NCI-H2081 treated with DMSO at 0.1 percent for 48 hours (cell line): ENCODE measurements at places on chromosomes 4 and X.
A peak's percentile ranks its signal among the peaks of the same experiment; 100 is the strongest.

GRCh38 chrX:53481816-53482465 is 47.8 kb upstream of the HSD17B10 start:
- peak; percentile 14 for DNase-seq

DNA sequence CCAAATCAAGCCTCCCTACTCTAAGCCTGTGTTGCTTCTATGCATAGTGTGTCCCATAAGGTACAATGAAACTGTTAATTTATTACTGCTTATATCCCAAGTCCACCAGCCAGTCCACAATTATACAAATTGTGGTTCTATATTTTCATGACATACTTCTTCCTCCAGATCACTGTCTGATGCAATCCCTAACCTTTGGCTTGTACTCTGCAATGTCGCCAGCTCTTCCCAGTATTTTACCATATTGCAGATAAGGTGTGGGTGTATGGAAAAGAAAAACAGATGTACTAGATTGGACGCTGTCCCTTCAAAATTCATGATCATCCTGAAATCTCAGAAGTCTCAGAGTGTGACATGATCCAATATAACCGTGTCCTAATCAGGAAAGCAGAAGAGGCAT is 286.2 kb downstream of the GASK1B start:
- DNase-seq = no peak

DNA sequence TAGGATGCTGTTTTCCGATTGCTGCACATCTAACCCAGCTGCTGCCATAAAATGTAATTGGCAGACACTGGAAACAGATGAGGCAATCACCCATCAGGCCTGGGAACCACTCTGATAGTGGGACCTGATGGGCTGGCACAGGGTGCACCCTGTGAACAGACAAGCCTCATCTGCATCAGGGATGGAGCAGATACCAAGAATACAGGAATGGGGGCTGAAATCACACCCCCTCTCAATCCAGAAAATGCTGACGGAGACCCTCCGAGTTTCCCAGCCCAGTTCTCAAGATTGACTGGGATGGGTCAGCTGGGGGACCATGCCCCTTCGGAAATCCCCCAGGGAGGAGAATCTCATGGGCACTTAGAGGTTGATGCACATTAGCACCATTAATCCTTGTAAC is 28.8 kb upstream of the PPP2R2C start:
- DNase-seq = no peak

- no peak for DNase-seq
Observed at GRCh38 chr4:147940171-147940570, 208.3 kb downstream of the ARHGAP10 start.

DNA sequence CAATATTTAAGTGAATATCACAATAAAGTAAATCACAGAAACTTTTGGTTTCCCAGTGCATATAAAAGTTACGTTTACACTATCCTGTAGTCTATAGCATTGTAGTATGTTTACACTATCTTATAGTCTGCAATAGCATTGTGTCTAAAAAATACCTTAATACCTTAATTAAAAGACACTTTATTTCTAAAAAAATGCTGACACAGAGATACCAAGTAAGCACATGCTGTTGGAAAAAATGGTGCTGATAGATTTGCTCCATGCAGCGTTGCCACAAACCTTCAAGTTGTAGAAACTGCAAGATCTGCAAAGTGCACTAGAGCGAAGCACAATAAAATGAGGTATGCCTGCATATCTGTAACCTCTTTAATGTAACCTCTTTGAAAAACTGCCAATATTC is 847.3 kb downstream of the GLUD2 start:
- DNase-seq = no peak

- DNase-seq = no peak
Observed at GRCh38 chr4:77157859-77158486, 966 bp downstream of the CCNG2 start.

DNA sequence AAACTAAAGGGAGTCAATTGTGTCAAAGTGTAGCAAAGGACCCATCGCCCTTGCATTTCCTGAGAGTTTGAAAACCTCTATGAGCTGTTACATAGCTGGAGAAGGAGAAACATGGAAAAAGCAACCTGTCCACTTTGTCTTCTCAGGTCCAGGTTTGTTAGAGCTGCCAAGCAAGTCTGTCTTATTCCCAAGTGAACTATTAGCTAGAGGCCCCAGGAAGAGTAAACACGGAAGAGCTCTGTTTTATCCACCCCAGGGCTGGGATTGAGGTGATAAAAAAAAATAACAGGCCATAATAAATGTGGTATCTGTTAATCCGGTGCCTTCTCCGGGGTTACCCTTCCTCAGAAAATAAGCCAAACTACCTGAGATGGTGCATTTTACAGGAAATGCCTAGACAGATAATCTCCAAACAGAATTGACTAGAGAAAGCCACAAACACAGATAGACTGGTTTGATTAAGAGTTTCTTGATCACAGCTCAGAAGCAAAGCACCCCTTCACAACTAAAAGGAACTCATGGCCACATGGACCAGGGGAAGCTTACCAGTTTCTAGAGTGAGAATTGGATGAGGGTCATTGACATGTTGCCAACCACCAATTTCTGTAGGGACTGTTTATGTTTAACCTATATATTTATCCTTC is 35.9 kb upstream of the RELL1 start:
- DNase-seq = no peak

GRCh38 chr4:121582296-121582695 is 114.5 kb downstream of the ANXA5 start:
- DNase-seq = no peak

DNA sequence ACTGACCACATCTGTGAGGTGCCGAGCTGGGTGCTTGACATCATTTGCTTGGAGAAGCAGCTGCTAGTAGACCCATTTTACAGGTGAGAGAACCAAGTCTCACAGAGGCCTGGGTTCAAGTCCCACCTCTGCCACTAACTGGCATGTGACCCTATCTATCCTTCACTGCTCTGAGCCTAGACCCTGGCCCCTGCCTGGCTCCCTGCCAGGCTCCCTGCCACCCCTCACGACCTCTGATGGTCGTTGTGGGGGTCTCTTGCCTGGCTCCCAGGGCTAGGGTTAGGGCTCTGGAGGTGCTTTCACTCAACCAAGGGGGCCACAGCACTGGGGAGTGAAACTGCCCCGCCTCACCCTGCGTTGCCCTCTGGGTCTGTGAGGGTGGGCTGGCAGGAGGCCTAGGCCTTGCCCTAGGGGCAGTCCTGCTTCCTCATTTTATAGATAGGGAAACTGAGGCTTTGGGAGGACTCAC is 7.2 kb upstream of the ADD1 start:
- no peak for DNase-seq

- DNase-seq = no peak
Observed at GRCh38 chr4:143382596-143382995, 45.9 kb downstream of the GAB1 start.

GRCh38 chr4:126123611-126124325 is 809.0 kb downstream of the FAT4 start:
- DNase-seq = no peak

- DNase-seq = no peak
Observed at GRCh38 chrX:19532709-19533108, 17.4 kb upstream of the MAP3K15 start.

DNA sequence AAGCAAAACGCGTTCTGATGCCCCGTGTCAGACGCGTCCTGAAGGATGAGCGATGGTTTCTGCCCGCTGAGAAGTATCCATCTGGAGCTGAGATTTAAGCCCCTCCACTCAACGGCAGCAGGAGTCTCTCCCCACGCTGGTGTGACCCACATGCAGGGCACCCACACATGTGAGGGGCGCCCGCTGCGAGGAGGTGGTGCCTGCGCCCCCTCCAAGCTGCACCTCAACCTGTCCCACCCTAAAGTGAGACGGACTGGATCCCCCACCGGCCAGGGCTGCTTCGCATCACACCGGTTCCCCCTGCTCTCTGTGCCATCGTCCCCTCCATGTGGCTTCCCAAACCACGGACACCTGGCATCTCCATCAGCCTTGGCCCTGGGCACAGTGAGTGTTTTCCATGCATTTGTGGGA is 4.5 kb upstream of the PDE6B start:
- no peak for DNase-seq

DNA sequence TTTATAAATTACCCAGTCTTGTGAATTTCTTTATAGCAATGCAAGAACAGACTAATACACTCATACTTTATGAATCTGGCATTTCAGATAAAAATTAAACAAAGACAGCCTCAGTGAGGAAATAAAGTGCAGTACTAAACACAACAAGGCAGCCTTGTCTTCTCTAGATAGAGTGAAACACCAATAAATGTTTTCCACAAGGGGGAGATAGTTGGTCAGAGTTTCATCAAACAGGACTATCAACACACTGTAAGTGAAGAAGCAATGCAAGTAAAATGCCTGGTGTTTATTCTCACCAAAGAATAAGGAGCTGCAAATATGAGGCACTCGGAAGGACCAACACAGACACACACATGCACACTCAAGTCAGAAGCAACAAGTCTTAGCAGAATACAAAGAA is 62.8 kb downstream of the FAM9B start:
- peak; percentile 1 for DNase-seq

DNA sequence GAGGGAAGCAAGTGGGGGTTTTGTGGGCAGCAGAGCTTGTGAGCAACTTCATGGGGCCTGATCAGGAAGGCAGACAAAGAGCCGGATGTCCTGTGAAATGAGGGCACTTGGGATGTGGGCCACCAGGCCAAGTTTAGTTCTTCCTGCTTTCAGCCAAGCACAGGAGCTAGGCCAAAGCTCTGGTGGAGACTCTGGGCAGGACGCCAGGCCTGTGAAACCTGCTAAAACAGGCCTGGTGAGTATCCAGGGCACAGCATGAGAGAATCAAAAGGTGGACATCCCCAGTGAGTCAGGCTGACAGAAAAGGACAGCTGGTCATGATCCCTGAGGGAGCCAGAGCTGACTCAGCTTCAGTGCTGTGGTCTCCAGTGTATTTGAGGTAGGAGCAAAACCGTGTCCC is 95.7 kb downstream of the NPNT start:
- no peak for DNase-seq

GRCh38 chr4:1900087-1900433 is 28.9 kb downstream of the NSD2 start:
- no peak for DNase-seq

DNA sequence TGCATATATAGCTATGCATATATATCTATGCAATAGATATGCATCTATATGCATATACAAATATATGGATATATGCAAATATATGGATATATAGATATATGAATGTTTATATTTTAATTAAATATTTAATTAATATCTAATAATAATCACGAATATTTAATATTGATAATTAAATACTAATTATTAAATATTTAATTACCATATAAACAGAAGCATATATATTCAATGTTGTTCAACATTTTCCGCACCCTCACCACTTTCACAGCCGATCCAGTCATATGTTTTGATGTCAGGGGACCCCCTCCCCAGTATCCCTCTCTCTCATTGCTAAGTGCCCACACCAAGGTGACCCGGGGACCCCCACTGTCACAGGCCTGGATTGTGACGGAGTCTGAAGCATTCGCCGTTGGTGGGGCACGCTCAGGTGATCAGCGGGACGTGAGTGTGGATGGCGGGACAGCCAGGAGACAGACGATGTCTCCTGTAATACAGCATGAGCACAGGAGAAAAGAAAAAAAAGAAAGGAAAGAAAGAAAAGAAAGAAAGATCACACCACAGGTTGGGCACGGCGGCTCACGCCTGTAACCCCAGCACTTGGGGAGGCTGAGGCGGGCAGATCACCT is 199.7 kb downstream of the CRLF2 start:
- DNase-seq = no peak

GRCh38 chrX:71910643-71910985 is at the start of gene NHSL2:
TSS of gene NHSL2 (plus strand) at chrX:71910845.
- DNase-seq = no peak

GRCh38 chr4:77177199-77177598 is 20.2 kb downstream of the CCNG2 start:
- no peak for DNase-seq

GRCh38 chrX:9535101-9535500 is 70.2 kb downstream of the TBL1X start:
- DNase-seq = no peak

DNA sequence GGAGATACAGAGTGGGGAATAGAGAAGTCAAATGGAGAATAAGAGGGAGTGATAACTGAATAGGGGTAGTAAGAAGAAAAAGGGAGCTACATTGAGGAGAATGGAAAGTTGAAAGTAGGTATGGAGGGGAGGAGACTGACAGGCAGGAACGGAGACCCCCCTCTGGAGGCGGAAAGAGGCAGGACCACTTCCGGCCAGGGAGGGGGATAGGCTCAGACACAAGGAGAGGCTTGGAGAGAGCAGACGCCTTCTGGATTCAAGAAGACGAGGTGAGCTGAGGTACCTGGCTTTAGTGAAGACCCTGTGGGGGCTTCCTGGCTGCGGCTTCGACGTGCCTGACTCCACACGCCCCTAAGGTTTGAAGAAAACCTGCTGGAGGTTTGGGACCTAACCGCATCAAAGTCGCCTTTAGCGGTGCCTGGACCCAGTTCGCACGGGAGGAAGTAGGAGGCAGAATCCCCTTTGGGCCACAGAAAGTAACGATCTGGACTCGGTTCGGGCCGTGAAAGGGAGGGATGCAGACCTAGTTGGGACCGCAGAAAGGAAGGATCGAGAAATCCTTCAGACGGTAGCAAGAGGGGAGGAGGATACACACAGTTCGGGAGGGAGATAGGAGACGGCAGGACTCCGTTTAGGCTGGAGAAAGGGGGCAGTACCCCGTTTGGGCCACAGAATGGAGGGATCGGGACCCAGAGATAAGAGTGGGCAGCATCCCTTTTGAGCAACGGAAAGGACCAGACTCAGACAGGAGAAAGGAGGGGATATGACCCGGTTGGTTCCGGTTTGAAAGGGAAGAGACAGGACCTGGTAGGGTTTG is at the start of gene TRO:
Gene TRO (plus strand): TSS at position 215 of the 817 bp plus-strand sequence. CDS start 1,423 bp downstream, outside the sequence.
- no peak for DNase-seq

DNA sequence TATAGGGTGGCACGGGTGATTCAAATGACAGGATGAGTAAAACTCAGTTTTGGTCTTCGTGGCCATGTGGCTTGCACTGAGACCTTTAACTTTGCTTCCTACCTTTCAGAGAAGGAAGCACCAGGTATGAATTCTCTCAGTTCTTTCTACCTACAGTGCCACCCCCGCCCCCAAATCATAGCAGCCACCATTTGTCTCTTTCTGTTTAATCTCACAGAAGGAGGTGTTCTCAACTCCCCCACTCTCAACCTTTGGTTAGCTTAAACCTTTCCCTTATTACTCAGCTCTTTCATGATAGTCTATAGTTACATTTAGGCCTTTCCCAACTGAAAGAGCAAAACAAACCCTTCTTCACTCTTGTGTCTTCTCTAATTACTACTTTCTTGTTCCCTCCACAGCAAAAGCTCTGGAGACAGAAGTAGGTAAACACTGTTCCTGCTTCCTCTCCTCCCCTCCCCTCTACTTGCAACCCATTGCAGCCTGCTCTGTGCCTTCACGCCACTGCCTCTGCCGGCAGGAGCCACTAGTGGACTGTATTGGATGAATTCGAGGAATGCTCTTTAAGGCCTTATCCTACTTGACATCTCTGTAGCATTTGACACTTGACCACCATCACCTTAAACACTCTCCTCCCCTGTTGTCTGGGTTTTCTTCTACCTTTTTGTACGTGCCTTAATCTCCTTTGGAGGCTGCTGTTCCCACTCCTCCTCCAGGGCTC is 123.7 kb downstream of the AFF1 start:
- no peak for DNase-seq
